Activated T-helper 1 cell treated with anti-CD3 and anti-CD28 coated beads, Interleukin-12 subunit alpha, Interleukin-12 subunit beta, Interleukin-2, Interleukin-4 antibody, amounts not matched to agents 30 ng/mL and 10 ng/mL and 1 ng/mL, durations not matched to agents 14 hours and 24 hours and 36 hours (primary cell): ENCODE measurements at places on chromosomes 12 and 14.

- no peak for DNase-seq
These were observed 90.9 kb downstream of the KCNMB4 start for GRCh38 chr12:70456953-70457352.

- no peak for DNase-seq
These were observed 239.3 kb downstream of the MED13L start for GRCh38 chr12:116037941-116038837.

- no peak for DNase-seq
These were observed 143.0 kb downstream of the ADGRD1 start for GRCh38 chr12:131096681-131097181.

GRCh38 chr14:50417853-50418252, 21.2 kb upstream of the CDKL1 start:
- DNase-seq = no peak

- no peak for DNase-seq
These were observed 635.8 kb upstream of the FOXG1 start for GRCh38 chr14:28130610-28131284.

DNA sequence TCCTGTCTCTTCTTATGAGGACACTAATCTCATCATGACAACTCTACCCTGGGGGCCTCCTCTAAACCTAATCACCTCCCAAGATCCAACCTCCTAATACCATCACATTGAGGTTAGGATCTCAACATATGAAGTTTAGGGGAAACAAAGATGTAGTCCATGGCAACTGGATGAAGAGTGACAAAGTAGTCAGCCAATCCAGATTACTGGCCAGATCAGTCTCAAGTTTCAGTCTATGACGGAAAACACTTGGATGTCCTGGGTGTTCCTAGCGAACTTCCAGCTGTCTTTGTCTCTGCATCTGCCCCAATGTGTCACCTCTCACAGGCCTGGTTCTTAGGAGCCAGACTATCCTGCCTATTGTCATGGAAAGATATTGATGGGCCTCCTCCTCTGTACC, 630.8 kb downstream of the AACS start:
- DNase-seq = no peak

- no peak for DNase-seq
These were observed 31.5 kb upstream of the CCT2 start for GRCh38 chr12:69553628-69554248.

DNA sequence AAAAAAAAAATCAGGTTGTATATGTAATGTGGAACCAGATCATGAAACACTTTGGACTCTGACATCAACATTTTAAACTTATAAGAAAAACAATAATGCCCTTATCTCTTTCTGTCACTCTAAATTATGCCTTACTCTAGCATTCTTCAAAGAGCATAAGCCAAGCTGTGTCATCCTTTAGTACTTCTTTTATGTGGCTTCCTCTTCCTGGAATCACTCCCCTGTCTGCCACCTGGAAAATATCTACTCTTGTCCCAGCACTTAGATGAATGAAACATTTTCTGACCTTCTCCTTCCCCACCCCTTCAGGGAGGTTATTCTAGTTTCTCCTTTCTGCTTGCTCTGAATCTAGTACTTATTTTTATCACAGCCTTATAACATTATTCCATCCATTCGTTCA, 101.2 kb downstream of the CNTN1 start:
- no peak for DNase-seq

- DNase-seq = no peak
These were observed 1.2 kb downstream of the HOXC10 start for GRCh38 chr12:53985994-53986685.

GRCh38 chr12:541676-542324, 82.1 kb downstream of the B4GALNT3 start:
- DNase-seq = no peak

DNA sequence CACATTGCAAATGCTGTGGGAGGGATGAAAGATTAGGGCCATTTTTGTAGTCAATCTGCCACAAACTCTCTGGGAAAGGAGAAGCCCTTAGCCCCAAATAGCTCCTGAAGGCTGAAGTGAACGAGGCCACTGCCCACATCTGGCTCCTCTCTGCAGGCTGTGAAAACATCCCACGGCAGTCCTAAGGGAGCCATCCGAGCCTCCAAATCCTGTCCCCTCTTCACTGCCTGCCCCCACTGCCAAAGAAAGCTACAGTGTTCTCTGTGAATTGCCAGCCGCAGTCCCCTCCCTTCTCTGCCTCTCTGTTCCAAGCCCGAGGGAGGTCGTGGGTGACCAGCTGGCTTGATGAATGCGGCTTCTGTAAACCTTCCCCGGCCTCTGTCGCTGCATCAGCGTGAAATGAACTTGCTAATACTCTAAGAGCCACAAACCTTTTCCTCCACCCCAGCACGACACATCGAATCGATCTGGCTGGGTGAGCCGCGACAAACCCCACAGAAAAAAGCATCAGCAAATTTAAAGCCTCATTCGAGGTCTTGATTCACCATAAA, 180.7 kb upstream of the NRXN3 start:
- DNase-seq = no peak

DNA sequence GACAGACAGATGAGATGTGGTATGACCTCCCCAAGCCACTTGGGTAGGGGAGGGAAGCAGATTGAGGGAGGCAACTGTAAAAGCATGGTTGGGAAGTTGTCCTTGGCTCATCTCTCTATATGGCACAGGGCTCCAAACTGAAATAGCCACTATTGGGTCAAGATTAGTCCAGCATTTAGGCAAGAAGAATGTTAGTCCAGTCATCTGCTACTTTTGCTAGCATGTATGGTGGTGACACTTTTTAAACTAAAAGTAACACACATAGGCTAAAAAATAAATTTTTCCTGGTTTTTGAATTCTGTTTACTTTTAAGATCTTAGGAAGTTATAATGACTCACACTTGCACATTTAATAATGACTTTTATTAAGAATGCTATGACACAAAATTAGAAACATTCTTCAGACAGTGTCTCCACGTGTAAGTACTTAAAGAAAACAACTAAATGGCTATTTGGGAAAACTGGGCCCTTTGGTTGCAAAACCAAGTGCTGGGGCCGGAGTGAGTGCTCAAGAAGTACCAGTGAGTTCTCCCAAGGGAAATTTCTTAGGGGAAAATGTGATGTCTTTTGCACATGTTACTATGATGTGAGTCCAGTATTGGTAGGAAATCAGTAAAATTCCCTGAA, 179.1 kb upstream of the HIF1A start:
- no peak for DNase-seq

DNA sequence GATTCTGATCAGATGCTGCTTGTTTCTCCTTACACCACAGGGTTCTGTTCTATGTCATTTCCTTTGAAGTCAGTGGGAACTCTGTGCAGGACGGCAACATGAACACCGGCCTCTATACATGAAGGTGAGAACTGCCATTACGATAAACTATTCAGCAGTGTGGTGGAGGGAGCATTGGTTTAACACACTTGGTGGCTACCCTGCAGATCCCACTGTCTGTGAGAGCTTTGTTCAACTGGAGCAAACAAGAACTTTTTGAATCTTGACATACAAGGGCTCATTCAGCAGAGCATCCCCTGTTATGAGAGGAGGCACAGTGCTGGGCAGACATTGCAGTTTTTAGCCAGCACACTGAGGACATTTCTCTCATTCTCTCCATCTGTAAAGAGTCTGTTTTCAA, 10.7 kb upstream of the FRS2 start:
- DNase-seq = no peak

- DNase-seq = no peak
These were observed 615.4 kb downstream of the C12orf50 start for GRCh38 chr12:87413784-87414183.

GRCh38 chr14:54857830-54858269, 44.8 kb downstream of the GCH1 start:
- DNase-seq = no peak

GRCh38 chr14:70731447-70732239, 77.7 kb downstream of the MAP3K9 start:
- DNase-seq = no peak
